ENCODE measurements at places on chromosomes 1 and 21. TPM values are rescaled to one million over a fixed set of nuclear protein-coding genes. Genes with fewer than 3 reads are reported as not detected.
A peak's percentile ranks its signal among the peaks of the same experiment; 100 is the strongest.

GRCh38 chr1:22470227-22470626, 18.6 kb downstream of the ZBTB40 start:
- peaks cover 11% of the 10 kb centered on the region for H3K4me1 ChIP-seq
- peaks cover 3% of the 10 kb centered on the region for H3K36me3 ChIP-seq
- no peaks in the 10 kb centered on the region for H3K27me3 ChIP-seq

DNA sequence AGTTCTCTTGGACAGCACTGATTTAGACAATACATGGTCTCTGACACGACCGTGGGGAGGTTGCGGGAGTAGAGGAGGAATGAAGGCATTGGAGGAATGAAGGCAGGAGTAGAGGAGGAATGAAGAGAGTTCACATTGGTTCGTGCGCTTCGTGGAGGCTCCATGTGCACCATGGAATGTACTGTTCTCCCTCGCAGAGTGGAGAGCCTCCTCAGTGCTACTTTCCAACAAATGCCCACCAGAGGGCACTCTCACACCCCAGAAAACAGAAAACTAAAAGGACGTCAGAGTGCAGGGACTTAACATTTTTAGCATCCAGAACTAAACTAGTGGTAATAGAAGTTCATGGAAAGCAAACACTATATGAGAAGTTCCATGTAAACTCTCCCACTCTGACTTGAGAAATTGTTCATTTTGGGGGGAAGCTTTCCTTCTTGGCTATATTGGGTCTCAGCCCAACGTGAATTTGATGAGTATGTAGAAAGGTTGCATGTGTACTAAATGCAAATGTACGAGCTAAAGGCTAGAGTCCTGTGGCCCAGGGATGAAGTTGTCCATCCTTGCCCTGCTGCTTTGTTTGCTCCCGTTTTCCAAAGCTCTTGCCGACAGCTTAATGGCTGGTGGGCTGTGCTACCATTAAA, 211.6 kb downstream of the LMX1A start:
- no peaks in the 10 kb centered on the region for H3K36me3 ChIP-seq
- DNase-seq = peak; percentile 77
- H3K4me3 ChIP-seq = no peak overlapping the region
- H3K4me1 ChIP-seq = no peaks in the 10 kb centered on the region
- H3K27me3 ChIP-seq = peaks cover 12% of the 10 kb centered on the region
- H3K27ac ChIP-seq = no peak overlapping the region

The YOD1 gene
- 29.0 TPM for total RNA-seq

The AMY2A gene
- total RNA-seq = not detected

The DYNLT5 gene
- total RNA-seq = 36.1 TPM
